Central memory CD8-positive, alpha-beta T cell (primary cell): ENCODE measurements at places on chromosomes 13 and 19.

- H3K27ac ChIP-seq, result peak overlapping the region; percentile 96
- peaks cover 35% of the 10 kb centered on the region for H3K36me3 ChIP-seq
- peak; percentile 47 for DNase-seq
- H3K4me1 ChIP-seq, result peaks cover 67% of the 10 kb centered on the region
These were observed 3.8 kb downstream of the PDE4A start for GRCh38 chr19:10424011-10424637.

DNA sequence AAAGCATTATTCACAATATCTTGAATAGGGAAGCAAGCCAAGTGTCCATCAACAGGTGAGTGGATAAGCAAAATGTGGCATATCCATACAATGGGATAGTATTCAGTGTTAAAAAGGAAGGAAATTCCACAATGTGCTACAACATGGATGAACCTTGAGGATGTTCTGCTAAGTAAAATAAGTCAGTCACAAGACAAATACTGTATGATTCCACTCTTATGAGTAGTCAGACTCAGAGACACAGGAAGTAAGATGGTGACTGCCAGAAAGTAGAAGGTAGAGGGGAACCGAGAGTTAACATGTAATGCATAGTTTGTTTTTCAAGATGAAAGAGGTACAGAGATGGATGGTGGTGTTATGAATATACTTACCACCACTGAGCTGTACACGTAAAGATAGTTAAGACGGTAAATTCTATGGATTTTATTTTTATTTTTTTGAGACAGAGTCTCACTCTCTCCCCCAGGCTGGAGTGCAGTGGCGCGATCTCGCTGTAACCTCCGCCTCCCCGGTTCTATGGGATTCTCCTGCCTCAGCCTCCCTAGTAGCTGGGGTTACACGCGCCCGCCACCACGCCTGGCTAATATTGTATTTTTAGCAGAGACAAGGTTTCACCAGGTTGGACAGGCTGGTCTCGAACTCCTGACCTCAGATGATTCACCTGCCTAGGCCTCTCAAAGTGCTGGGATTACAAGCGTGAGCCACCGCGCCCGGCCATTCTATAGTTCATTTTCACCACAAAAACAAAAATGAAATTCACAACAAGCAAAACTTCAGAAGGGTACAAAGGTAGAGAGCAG is 1.0 kb upstream of the CHAMP1 start:
- H3K4me3 ChIP-seq, result peak overlapping the region; percentile 91
- no peaks in the 10 kb centered on the region for H3K27me3 ChIP-seq
- DNase-seq, result no peak
- H3K36me3 ChIP-seq, result peaks cover 9% of the 10 kb centered on the region

GRCh38 chr13:27980280-27980998 is 8.1 kb downstream of the URAD start:
- DNase-seq, result no peak
- H3K4me3 ChIP-seq, result no peak overlapping the region
- H3K4me1 ChIP-seq, result peaks cover 14% of the 10 kb centered on the region
- no peak overlapping the region for H3K27ac ChIP-seq
- H3K36me3 ChIP-seq, result no peaks in the 10 kb centered on the region

DNA sequence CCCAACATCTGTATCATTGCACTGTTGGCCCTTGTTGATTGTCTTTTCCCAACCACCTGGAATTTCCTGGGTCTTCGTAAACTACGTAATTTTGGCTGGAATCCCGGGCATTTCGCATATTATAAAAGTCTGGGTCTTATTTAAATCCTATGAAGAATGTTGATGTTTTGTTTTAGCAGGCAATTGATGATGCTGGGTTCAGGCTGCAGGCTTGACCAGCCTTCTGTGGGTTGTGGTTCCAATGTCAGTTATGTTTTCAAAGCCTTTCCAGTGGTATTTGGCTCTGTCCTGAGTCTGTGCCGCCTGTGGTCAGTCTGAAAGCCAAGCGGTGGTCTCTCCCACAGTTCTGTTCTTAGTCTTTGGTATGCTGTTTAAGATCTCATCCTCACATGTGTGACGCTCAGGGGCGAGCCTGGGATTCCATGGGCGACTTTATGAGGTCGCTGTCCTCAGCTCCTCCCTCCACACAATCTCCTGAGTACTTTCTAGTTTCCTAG is 12.4 kb downstream of the SLC35E1 start:
- DNase-seq, result no peak
- H3K27ac ChIP-seq, result no peak overlapping the region

DNA sequence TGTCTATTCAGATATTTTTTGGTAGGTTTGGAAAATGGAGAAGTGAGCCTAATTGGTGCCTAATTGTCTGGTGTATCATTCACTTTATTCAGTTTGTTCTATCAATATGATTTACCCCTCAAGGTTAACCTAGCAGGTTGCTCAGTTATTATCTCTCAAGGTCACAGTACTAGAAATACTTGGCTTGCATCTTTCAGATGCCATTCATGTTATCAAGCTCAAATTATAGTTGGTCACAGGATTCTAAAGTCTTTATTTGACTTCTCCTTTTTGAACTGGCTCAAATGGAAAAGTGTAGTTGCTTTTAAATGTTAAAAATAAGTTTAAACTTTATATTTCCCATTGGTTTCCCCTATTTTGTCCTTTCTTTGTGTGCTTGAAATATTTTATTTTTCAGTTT is 2.6 kb downstream of the KCNRG start:
- H3K36me3 ChIP-seq, result peaks cover 17% of the 10 kb centered on the region
- H3K4me3 ChIP-seq, result no peak overlapping the region
- DNase-seq, result no peak

DNA sequence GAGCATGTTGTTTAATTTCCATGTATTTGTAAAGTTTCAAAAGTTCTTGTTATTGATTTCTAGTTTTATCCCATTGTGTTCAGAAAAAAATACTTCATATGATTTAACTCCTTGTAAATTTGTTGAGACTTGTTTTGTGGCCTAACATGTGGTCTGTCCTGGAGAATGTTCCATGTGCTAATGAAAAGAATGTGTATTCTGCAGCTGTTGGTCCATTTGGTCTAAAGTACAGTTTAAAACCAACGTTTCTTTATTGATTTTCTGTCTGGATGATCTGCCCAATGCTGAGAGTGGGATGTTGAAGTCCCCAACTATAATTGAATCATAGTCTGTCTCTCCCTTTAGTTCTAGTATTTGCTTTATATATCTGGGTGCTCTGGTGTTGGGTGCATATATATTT is 34.9 kb upstream of the TPP2 start:
- H3K36me3 ChIP-seq, result no peaks in the 10 kb centered on the region
- H3K27ac ChIP-seq, result no peak overlapping the region
- no peak overlapping the region for H3K4me3 ChIP-seq

- H3K4me1 ChIP-seq, result peaks cover 23% of the 10 kb centered on the region
- H3K36me3 ChIP-seq, result peaks cover 10% of the 10 kb centered on the region
- H3K4me3 ChIP-seq, result peak overlapping the region; percentile 80
- peak overlapping the region; percentile 69 for H3K27ac ChIP-seq
- no peak for DNase-seq
These were observed 285 bp downstream of the TMEM143 start for GRCh38 chr19:48363500-48363809.

- no peaks in the 10 kb centered on the region for H3K27me3 ChIP-seq
- peaks cover 90% of the 10 kb centered on the region for H3K4me1 ChIP-seq
- no peak for DNase-seq
- H3K36me3 ChIP-seq, result peaks cover 15% of the 10 kb centered on the region
- H3K4me3 ChIP-seq, result no peak overlapping the region
These were observed 89.4 kb downstream of the STK24 start for GRCh38 chr13:98487522-98487921.

- no peak overlapping the region for H3K27ac ChIP-seq
- H3K36me3 ChIP-seq, result no peaks in the 10 kb centered on the region
- DNase-seq, result no peak
- H3K27me3 ChIP-seq, result no peaks in the 10 kb centered on the region
- H3K4me3 ChIP-seq, result no peak overlapping the region
These were observed 125.7 kb downstream of the MYO16 start for GRCh38 chr13:108755083-108755482.

- H3K4me1 ChIP-seq, result no peaks in the 10 kb centered on the region
- DNase-seq, result no peak
- no peaks in the 10 kb centered on the region for H3K27me3 ChIP-seq
- no peak overlapping the region for H3K27ac ChIP-seq
These were observed 12.2 kb upstream of the C19orf33 start for GRCh38 chr19:38291855-38292254.

- H3K27me3 ChIP-seq, result no peaks in the 10 kb centered on the region
- peak overlapping the region; percentile 80 for H3K27ac ChIP-seq
These were observed 1.3 kb downstream of the BICRA start for GRCh38 chr19:47609906-47610894.
